HT-29 (cell line): ENCODE measurements at places on chromosomes 3 and 15.

- no peak for DNase-seq
Measured at GRCh38 chr15:57364282-57365007, 11.9 kb upstream of the CGNL1 start.

DNA sequence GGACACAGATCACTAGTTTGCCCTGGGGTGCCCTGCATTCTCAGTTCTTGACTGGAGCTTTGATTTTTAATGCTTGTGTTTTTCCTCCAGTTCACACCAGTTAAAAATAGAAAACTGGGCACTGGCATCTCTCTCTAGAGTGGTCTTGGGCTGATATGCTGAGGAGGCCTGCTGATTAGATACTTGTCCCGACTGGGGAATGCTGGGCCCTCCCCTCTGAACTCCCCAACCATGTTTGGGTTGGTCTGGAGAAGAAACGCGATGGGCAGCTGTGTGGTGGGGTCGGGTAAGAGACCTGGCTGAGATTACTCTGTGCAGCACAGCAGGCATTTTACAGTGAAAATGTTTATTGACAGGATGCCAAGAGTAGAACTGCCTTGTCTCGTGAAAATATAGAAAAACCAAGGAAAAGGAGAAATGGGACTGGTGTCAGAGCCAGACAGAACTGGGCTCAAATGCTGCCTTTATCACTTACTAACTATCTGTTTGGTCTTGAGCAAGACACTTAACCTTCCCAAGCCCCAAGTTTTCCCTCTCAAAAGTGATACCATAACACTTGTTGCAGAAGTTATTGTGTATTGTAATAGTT lies 1.6 kb upstream of the ACTC1 start:
- DNase-seq = no peak

GRCh38 chr3:21054064-21054463 lies 696.9 kb downstream of the ZNF385D start:
- DNase-seq = no peak

DNA sequence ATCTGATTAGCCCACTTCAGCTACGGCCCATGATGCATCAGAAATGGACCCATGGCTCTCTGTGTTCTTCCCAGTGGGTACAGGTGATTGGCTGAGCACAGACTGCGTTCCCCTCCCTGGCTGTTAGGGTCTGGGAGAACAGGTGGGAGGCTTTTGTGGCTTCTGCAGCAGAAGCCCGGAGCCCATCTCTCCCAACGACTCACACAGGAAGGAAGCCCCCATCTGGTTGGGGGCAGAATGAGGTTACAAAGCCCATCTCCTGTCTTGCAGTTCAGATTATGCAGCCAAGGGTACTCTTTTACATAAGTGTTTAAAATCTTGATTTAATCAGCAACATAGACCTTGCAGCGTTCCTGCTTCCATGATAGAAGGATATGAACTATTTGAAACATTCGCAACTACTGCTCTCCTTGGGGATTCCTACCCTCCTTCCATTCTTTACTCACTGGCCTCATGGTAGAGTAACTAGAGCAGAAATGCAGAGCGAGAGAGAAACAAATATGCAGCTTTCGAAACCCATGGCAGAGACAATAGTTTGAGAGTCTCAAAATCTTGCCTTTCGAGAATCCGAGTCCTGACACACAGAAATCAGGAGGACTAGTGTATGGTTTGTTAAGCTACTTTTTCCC lies 291.3 kb downstream of the TLE3 start:
- no peak for DNase-seq

- no peak for DNase-seq
Measured at GRCh38 chr3:3705090-3705775, 94.0 kb upstream of the LRRN1 start.

- no peak for DNase-seq
Measured at GRCh38 chr3:82217571-82217970, 456.1 kb upstream of the GBE1 start.

DNA sequence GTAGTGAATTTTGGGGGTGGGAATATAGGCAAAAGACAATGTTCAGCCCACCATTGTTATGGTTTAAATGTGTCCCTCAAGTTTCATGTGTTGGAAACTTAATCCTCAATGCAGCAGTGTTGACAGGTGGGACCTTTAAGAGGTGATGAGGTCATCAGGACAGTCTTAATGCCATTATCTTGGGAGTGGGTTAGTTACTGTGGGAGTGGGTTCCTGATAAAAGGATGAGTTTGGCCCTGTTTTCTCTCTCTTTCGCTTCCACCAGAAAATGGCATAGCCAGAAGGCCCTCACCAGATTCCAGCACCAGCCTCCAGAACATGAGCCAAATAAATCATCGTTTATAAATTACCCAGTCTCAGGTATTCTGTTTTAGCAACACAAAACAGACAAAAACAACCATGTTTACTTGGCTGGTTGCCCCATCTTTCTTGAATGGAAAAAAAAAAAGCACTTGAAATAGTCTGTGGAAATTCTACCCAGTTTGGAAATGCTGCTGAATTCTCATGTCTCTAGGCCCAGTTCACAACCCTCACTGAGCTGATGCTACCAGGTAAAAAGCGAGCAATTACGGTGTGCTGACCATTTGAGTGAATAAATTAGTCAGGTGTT lies 31.0 kb upstream of the MFSD1 start:
- DNase-seq = no peak

DNA sequence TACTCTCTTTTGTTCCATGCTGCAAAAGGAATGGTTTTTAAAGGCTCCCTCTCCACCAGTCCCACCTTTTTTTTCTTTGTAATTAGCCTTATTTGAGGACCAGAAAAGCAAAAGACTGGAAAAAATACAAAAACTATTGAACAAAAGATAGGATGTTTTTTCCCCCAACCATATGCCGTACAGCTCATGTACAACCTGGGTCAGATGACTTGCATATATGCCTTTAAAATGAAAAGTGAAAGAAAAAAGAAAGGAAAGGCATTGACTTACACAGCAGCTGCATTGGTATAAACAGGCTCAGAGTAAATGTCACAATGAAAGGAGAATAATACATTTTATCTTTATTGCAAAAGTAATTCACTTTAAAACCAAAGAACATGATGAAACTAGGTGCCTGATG lies 69.5 kb upstream of the CMC1 start:
- DNase-seq = no peak

DNA sequence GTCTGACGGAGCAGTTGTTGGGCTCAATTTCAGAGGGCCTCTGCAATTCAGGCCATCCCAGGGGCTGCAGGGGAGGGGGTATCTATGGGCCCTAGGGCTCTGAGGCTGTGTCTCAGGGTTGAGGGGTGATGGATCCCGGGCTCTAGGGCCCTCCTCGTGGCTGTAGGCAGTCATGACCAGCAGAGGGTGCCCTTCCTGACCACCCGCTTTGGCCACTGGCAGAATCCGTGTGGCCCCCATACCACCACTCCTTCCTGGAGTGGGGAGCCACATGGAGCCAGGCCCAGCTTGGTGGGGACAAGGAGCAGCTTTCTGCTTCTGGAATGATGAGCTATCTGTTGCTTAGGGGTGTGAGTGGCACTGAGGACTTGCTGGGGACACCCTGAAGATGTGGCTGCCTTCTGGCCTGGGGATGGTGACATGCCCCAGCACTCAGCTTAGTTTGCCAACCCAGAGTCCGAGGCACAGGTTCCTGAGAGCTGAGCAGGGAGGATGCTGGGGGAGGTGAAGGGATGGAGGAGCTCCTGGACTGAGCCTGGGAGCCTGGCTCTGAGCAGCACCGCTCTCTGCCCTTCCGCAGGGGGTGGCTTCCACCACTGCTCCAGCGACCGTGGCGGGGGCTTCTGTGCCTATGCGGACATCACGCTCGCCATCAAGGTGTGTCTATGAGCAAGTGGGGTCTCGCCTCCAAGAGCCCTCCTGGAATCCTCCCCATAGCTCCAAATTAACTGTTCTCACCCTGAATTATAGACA lies 20.2 kb downstream of the HDAC11 start:
- DNase-seq = peak; percentile 38

- DNase-seq = no peak
Measured at GRCh38 chr15:88932271-88932874, 19.2 kb upstream of the MFGE8 start.

GRCh38 chr3:58586776-58587192 lies 9.6 kb upstream of the FAM107A start:
- DNase-seq = no peak

DNA sequence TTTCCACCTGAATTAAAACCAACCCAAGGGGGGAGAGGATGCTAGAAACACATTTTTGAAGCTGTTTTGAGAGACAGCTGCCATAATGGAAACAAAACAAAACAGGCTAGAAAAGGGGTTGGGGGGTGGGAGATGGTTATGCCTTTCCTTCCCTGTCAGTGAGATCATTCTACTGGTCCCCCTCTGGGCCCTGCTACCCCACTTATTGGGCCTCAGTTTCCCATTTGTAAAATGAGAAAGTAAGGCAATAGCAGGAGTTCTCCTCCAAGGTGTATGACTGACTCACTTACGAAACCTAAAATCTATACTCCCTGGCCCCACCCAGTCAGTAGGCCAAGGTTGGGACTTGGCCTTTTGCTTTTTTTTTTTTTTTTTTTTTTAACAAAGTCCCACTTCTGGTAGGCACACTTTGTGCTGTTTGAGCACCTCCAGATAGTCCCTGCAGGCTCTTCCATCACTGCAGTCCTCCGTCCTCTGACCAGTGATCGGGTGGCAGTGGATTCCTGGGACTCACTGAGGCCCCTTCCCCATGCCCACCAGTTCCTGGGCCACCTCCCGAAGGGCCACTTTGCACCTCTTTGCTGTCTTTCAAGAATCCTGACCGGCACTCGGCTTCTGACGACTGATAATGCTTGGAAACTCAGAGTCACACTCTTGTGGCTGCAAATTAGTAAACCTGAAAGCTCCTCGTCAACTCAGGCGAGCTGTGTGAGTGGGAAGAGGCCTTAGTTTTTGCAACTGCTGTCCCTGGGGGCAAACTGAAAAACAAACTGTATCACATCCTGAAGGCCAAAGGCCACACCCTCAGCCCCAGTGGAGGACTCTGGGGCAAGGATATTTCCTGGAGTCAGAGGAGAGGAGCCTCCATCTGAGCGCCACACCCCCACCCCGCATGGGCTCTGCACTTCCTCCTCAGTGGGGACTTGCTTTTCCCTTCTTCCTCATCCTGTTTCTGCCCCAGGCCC lies 6.7 kb upstream of the PSTPIP1 start:
- no peak for DNase-seq

DNA sequence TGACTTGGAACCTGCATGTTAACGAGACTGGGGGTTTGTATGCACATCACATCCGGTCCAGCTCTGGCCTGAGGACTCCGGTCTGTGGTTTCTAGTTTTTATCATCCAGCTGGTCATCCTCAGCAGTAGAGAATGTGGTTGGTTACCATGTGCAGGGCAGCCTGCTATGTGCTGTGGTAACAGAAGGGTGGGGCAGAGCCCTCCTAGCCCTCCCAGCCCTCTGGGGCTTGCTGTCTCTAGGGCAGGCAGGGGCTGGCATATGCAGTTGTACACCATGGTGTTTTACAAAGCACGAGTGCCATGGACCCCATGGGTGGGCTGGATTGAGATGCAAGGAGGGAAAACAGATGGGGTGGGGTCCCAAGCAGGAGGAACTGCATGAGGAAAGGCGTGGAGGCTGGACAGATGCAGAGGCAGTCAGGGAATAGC lies 70.2 kb downstream of the APBA2 start:
- DNase-seq = no peak

- DNase-seq = no peak
Measured at GRCh38 chr15:65569728-65570127, 39.5 kb downstream of the HACD3 start.

DNA sequence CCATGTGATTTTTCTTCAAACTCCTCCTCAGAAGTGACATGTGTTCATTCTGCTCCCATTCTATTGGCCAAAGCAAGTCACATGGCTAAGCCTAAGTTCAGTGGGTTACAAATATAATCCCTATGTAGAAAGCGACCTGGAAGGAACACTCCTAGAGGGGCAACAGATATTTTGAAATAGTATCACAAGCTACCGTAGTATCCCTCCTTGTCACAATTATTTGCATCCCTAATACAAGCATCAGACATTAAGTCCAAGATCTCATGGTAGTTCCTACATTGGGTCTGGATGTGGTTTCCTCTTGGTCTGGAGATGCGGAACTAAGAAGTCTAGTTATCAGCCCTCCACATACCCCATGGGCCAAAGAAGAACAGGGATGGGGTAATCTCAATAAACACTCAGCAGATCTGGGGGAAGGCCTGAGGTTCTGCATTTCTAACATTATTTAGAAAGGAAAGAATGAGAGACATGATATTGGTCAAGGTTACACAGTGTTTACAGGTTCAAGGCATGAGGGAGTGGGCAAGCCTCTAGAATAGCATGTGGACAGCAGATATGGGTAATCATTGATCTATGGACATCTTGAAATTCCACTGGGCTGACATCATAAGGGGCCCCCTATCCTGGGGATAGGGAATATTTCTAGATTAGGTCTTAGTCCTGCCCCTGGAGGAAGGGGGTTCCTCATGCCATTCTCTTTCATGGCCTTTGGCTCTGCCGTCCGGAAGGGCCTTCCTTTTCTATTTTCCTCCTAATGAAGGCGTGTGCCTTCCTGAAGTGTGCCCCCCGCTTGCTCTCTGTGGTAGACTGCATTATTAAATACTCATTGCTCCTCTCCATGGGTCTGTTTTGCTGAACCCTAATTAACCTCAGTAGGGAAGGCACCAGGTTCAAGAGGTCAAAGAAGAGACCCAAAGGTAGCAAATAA lies 17.8 kb upstream of the ABHD2 start:
- no peak for DNase-seq

GRCh38 chr3:77571971-77572715 lies 532.2 kb downstream of the ROBO2 start:
- no peak for DNase-seq

GRCh38 chr3:186374376-186374775 lies 12.3 kb upstream of the DGKG start:
- DNase-seq = no peak

- no peak for DNase-seq
Measured at GRCh38 chr3:159852821-159853505, 135.7 kb upstream of the IL12A start.

GRCh38 chr15:86879250-86880229 lies 799.9 kb downstream of the AGBL1 start:
- no peak for DNase-seq

DNA sequence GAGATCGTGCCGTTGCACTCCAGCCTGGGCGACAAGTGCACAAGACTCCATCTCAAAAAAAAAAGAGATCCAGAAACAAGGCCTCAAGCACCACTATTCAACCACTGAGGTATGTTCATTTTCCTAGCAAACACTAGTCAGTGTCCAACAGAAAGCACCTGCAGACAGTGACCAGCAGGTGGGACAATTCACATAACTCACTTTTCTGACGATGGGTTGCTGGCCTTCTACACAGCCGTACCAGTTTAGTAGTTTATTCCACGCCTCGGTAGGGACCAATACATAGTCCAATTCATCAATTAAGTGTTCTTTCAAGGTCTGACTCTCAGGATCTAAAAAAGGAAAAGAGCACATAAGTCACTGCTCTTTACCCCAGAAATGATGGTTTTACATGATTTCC lies 12.4 kb downstream of the USP4 start:
- DNase-seq = peak; percentile 37
